Stimulated activated CD8-positive, alpha-beta memory T cell treated with anti-CD3 and anti-CD28 coated beads, Interleukin-4, amount 100 ng/mL, for 1 hour (primary cell): ENCODE measurements at places on chromosomes 7 and 10.

DNA sequence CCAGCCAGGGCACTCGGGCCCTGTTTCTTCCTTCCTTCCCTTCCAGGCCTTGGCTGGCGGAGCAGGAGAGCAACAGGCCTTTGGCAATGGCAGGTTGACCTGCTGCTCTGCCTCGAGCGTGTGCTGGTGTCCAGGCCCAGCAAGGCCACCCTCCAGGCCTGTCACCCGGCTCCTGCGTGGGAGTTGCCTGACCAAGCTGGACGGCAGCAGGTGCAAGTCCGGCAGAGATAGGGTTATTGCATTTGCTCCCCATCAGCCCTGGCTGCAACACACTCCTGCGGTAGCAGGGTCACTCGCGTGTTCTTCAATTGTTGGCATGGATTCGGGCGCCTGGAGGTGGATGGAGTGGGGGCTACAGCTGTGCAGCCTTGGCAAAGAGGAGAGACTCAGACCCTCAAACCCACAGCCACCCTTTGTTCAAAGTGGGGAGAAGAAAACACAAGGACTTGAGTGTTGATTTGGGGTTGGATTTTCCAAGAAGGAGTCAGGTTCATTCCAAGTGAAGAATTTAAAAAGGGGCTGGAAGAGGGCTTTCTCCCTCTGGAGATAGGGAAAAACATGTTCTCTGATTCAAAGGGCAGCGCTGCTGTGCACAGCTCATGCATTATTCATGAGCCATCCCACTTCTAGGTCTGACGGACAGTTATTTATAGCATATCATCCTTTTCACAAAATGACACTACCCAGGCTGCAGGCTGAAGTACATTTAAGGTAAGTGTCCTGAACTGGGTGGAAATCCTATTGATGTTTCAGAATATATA lies 64.2 kb upstream of the PITRM1 start:
- no peak for DNase-seq

DNA sequence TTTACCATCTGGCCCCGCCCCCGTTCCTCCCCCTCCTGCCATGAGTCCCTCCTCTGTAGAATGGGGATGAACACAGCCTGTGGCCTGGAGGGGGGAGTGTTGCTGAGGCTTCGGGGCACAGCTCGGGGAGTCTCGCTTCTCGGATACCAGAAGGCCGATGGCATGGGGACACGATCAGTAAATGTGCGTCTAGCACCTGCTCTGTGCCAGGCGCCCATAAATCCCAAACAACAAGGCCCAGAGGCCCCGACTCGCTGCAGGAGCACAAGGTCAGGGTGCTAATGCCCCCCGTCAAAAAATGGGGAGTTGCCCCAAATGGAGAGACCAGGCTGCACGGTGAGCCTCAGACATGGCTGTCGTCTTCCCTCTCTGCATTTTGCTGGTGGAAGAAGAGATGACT lies 40.7 kb downstream of the JAKMIP3 start:
- DNase-seq, result no peak

- no peak for DNase-seq
Measured at GRCh38 chr7:27146491-27147198, 929 bp downstream of the HOXA6 start.

DNA sequence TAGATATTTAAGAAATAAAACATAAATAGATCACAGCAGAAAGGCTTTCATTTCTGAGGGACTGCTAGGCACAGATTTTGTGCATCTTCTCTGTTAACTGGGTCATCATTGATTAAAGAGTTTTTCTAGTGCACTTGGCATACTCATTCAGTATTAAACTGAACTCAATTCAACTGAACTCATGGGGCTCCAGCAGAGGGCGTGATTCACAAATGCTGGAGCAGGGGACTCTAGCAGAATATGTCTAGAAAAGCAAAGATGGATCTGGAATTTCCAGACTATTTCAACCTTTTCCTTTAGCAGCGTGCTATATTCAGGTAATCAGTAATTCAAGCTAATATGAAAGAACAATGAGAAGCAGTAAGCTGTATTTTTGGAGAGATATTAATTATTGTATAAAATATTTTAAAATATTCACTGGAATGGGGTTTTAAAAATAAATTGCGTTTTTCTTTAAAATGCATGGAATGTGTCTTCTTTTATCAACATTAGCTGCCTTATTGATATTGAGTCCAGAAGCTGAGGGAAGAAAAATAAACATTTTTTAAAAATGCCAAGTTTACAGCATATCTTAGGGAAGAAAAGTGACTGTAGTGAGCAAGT lies 296.8 kb upstream of the CACNA2D1 start:
- DNase-seq, result no peak

DNA sequence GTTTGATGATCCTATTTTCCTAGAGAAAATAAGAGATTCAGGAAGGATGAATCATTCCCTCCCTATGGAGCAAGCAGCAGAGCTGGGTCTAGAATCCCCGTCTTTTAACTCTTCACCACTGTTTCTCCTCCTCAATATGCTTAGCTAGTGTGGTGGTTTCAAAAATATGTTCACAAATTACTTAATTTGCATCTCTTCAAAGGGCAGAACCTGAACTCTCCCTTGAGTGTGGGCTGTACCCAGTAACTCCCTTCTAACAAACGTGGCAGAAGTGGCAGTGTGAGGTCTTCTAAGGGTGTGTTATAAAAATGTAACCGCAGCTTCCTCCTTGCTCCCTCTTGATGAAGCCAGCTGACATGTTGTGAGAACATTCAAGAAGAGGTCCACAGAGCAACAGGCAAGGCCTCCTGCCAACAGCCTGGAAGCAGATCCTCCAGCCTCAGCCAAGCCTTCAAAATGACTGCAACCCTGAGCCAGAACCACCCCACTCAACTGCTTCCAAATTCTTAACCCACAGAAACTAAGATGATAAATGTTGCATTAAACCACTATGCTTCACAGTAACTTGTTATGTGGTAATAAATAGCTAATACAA lies 36.6 kb downstream of the SRPK2 start:
- DNase-seq, result peak; percentile 14

DNA sequence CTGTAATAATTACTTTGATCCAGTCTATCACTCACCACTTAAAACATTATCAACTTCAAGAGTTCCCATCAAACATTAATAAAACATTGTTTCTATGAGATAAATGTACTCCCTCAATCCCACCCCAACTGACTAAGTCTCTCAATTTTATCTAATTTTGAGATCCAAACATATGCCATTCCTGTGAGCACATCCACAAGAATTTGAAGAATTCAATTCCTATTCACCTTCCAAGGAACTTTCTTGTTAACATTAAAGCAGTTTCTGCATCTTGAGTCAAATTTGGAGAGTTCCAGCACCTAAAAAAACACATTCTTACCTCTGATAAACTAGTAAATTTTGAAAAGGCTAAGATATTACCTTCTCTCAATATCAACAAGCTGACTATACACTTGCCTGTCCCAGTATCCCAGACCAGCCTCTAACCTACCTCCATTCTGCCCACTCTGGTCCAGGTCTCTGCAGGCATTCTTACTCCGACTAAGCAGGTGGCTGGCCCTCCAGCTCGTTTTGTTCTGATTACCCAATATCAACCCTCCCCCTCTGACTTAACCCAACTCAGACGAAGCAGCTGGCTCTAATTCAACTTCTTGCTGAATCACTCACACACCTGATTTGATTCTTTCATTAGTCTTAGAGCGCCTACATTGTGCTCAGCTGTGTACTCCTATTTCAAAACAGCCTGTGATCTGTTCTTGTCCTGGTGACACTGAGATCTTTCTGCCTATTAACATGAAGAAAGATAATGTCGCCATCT lies 275.2 kb downstream of the IPMK start:
- DNase-seq, result no peak

DNA sequence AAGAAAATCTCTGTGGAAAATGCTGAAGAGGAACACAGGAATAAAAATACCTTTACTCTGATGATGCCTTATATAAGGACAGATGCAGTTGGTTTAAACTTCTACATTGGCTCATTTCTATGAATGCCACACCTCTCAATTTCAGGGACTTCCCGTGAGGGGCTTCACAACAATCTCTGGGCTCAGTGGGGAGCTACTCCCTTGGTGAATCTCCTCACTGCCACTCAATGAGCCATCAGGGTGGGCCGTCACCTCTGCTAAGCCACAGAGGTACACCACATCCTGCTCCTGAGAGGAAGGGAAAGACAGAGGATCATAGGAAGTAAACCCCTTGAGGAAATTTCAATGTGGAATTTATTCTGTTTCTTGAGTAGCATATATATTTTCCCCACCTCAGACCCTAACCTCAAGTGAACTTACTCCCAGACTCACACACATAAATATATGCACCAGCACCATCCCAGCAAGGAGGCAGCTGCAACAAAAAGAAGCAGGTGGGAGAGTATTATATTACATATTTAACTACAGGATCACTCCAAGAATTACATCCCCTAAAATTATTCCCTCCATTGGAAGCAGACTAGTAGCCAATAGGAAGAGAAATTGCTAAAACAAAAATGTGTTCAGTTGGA lies 63.3 kb upstream of the PRSS1 start:
- DNase-seq, result no peak

DNA sequence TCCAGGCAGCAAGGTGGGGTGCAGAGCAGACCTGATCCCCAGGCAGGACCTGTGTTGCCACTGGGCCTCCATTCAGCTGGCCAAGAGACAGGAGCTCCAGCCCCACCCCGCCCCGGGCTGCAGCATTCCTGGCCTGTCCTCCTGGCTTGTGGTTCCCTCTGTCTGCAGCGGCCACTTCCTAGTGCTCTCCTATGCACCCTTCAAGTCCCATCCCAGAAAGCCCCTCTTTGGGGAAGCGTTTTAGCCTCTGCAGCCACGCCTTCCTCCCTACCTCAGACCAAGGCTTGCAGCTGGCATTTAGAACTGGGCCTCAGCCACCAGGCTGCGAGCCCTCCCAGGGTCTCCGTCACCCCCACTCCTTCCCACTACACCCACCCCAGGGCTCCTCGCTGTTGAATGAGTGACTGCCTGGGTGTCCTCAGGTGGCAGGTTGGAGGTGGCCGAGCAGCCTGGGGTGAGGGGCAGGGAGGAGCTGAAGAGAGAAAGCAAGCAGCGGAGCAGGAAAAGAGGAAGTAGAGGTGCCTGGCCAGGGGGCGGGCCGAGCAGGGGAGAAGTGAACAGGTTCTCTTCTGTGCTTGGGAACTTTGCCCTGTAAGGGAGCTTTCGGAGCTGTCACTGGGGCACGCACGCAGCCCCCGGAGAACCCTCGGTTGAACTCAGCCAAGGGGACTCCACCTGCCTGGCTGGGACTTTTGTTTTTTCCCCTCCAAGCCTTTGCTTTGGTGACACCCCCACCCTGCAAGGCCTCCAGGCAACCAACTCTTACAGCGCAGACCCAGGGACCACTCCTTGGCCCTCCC lies 109.1 kb upstream of the TNRC18 start:
- DNase-seq, result no peak

DNA sequence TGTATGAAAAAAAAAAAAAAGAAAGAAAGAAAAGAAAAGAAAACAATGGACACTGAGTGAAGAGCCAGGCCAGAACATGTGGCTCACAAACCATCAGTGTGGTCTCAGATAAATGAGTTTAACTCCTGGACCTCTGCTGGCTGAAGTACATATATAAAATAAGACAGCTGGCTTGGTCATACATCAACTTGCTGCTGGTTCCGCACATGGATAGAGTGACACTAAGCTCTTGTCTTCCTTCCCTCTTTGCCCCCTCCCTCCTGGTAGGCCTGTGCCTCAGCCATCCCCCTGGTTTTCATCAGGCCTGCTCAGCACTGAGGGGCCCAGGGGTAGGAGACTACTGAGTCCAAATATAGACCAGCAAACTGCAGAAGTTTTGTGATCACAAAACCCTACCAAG lies 58.1 kb upstream of the DGKI start:
- no peak for DNase-seq

GRCh38 chr7:106566672-106567071 lies 94.3 kb downstream of the CCDC71L start:
- no peak for DNase-seq

GRCh38 chr7:69173846-69174245 lies 424.4 kb upstream of the AUTS2 start:
- DNase-seq, result no peak

GRCh38 chr10:4669585-4669984 lies 156.4 kb upstream of the AKR1E2 start:
- no peak for DNase-seq

DNA sequence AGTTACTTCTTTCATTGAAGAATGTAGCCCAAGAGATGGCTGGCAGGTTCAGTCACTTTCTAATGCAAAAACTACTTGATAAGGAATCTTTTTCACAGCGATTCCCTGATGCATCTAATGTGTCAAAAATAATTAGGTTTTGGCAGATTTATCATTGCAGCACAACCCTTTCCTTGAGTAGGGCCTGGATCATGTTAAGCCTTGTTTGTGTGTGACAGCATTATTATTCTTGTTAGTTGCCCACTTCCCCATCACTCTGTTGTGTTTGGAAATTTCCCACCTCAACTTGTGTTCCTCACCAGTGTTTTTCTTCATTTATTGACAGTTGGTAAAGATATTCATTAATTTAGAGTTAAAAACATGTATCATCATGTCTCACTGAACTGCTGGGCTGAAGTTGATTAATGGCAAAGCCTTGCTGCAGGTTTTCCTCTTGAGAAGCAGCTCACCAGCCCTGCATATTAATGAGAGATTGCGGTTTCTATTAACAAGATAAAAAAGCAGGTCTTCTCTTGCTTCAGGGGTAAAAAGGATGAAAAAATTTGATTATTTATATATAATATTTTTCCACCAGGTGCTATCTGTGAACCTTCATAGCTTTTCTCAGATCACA lies 233.3 kb upstream of the MDFIC start:
- no peak for DNase-seq

DNA sequence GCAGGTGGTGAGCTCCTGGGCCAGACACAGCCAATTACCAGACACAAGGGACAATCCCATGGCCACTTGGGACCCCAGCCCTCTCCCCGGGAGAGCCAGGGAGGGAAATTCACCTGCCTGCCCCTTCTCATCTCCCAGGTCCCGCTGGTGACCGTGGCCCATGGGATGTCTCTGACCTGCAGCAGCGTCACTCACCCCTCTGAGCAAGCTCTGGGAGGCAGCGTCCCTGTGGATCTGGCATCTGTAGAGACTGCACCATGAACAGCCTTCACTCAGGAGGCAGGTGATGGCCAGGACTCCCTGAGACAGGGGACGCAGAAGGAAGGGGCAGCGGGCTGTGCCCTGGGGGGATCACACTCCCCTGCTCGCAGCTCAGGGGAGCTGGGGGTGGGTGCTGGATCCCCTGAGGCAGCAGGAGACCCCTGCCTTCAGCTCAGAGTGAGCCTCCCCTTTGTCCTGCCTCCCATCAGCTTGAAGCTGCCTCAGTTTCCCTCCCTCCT lies 90.8 kb downstream of the FOXL3 start:
- no peak for DNase-seq

- no peak for DNase-seq
Measured at GRCh38 chr10:125359401-125359800, 199.0 kb upstream of the CTBP2 start.

- no peak for DNase-seq
Measured at GRCh38 chr10:125238682-125239081, 78.3 kb upstream of the CTBP2 start.

GRCh38 chr10:77932016-77932715 lies 5.6 kb upstream of the DLG5 start:
- no peak for DNase-seq

GRCh38 chr10:75181073-75181472 lies 29.5 kb upstream of the VDAC2 start:
- DNase-seq, result no peak

DNA sequence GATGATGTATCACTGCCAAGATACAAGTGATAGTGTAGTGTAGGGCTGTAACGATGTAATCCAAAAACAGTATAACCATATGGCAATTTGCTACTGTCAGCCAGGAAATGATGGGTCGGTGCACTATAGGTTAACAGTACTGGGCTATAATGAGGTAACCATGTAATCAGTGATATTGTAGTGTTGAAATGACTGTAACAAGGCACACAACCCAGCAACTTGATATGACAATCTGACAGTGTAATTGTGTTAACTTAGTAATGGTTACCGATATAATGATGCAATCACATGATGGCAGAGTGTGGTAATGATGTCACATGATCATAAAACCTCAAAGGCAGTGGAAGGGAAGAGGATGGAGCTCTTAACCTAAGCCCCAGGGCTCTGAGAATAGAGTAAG lies 73.8 kb upstream of the SLF2 start:
- DNase-seq, result no peak
